ENCODE measurements at places on chromosomes 6 and 20. TPM values are rescaled to one million over a fixed set of nuclear protein-coding genes. Genes with fewer than 3 reads are reported as not detected.

GSTA4 gene
- polyA plus RNA-seq = 88.4 TPM

TRIM10 gene
- 1.1 TPM for polyA plus RNA-seq

DNA sequence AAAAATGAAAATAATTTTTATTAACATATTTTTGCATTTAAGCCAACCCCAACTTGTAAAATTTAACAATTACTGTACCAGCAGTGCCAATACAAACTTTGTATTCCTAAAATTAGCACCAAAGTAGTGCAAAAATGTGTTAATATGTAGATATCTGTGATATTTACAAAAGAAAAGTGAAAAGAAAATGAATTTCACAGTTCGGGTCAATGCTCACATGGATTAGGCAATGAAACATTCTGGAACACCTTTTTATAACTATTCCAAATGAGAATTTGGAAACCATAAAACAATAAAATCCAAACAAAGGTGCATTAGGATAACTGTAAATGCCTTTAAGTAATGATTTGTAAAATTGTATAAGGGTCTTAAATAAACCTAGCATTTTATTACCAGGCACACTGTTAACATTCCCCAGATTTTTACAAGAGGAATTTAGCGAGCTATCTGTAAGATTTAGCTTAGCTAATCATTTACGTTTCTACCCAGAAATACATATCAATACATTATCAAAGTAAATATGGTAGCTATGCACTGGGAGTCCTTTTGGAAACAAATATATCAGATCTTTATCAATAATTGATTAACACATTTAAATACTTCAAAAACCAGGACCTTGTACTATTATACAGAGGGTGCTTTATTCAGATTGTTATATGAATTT, 112.2 kb downstream of the MTFR2 start:
- no peak for DNase-seq

DNA sequence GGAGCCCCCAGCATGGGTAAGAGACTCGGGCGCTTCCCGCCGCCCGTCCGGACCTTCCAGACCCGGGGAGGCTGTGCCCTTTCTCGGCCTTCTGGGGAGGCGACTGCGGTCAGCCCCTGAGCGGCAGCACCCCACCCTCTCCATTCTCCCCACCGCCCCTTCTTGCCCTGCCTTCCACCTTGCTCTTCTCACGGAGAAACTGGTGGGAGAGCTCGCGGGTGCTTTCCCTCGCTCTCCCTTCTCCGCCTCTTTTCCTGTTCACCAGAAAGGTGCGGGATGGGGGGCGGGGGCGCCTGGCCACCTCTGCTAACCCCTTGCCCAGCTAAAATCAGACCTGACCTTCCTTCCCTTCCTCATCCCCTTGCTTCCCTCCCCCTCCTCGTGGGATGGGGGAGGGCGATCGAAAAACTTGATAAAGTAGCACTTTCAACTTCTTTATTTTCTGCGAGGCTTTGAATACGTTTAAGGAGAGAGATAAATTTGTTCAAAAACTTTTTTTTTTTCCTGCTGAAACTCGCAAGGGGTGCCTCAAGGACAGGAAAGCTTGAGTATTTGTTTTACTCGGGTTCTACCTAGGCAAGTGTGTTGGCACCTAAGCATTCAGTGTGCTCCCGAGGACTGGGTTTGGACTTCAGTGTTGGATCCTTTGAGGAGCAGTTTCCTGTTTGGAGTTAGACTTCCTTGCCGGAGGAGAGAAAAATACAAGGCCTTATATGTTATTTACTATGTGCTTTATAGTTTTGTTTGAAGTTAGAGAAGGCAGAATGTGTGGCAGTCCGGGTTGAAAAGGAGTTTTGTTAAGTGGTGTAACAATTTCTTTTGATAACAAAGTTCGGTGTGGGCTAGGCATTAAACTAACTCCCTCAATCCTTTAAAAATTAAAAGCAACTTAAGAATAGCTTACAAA, 897 bp downstream of the CD2AP start:
- peak; percentile 38 for DNase-seq

DNA sequence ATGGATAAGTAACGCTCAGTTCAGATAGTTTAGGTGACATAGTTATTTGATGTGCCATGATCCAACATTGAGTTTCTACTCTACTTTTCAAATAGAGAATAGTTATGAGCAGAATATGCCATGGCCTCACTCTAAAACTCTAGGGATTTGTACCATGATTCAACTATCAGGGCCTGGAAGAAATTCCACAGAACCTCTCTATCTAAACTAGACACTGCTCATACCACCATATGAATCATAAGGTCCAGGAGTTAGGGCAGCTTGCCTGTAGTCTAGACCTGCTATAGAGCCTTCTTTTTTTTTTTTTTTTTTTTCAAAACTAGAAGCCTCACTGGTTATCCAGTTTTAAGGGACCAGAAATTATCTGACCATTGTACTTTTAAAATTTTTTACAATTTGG, 571.8 kb upstream of the IMPG1 start:
- DNase-seq = no peak

DNA sequence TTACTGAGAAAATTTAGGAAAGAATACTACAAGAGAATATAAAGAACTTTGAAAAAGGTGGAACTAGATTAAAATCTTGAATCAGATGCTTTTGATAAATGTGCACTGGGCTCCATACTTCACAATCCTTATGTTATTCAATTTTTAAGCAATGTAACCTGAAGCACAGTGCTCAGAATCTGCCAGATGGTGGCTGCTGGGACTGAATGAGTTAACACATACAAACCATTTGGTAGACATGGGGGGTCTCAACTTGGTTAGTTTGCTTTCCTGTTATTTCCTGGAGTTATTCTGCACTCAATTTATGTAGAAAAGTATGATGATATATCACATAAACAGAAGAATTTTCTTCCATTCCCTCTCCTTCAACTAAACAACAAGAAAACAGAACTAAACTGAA, 326.5 kb downstream of the RNGTT start:
- no peak for DNase-seq

DNA sequence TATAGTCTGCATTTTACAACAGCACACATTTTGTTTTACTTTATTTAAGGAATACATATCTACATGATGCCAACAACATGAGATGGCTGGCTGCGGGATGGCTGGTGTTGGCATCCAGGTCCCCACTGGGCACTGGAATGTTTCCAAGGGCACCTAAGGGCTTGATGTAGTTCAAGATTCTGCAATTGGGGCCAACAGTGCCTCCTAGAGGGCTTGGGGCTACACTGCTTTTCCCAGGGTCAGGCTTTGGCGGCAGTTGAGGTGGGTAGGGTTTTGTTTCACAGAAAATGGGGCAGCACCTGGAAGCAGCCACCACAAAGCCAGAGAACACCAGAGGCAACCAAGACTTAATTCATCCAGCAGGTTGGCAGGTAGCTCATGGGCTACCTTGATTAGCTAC, 202.2 kb upstream of the PRND start:
- peak; percentile 41 for DNase-seq

- DNase-seq = no peak
Observed at GRCh38 chr20:60761056-60761455, 491.0 kb upstream of the CDH4 start.

GRCh38 chr6:158344534-158344933, 32.3 kb downstream of the TULP4 start:
- DNase-seq = no peak

DNA sequence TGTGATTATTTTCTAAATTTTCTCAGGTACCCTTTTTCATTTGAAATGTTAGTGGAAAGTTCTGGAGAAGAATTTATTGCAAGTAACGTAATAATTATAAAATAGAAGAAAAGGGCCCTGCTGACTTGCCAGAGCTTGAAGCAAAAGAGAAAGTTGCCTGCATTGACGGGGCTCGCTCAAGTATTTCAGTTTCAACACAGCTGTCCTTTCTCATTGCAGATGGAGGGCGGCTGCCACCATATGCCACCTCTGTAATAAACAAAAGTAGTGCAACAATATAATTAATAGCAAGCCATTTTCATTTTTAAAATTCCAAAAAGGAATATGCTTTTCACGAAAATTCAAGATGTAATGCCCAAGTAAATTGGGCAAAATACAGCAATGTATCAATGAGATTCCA, 246.2 kb downstream of the PACRG start:
- DNase-seq = no peak

- DNase-seq = peak; percentile 20
Observed at GRCh38 chr6:52990342-52990741, 4.7 kb downstream of the GSTA4 start.

GRCh38 chr6:111210194-111210728, 123.0 kb downstream of the SLC16A10 start:
- peak; percentile 75 for DNase-seq

DNA sequence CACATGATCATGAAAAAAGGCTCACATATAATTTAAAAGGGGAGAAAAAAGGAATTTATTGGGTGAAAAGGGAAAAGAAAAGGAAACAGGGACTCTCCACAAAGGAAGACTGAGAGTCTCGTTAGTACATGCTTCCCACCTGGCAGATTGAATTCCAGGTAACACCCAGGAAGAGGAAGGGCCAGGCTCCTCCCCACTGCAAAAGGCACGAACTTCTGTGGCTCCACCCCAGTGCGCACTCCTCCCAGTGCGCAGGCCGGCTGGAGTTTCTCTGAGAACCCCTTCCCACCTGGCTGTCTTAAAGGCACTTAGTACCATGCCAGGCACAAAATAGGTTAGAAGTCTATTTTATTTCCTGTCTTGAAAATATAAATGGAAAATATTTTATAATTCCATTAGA, 129.8 kb downstream of the COL12A1 start:
- no peak for DNase-seq
